ENCODE measurements at places on chromosomes 16 and 17. TPM values are rescaled to one million over a fixed set of nuclear protein-coding genes. Genes with fewer than 3 reads are reported as not detected.

ESRP2 gene
- 0.17 TPM for total RNA-seq

SHBG gene
- 0.33 TPM for total RNA-seq

DRC7 gene
- under 0.01 TPM for total RNA-seq

DNA sequence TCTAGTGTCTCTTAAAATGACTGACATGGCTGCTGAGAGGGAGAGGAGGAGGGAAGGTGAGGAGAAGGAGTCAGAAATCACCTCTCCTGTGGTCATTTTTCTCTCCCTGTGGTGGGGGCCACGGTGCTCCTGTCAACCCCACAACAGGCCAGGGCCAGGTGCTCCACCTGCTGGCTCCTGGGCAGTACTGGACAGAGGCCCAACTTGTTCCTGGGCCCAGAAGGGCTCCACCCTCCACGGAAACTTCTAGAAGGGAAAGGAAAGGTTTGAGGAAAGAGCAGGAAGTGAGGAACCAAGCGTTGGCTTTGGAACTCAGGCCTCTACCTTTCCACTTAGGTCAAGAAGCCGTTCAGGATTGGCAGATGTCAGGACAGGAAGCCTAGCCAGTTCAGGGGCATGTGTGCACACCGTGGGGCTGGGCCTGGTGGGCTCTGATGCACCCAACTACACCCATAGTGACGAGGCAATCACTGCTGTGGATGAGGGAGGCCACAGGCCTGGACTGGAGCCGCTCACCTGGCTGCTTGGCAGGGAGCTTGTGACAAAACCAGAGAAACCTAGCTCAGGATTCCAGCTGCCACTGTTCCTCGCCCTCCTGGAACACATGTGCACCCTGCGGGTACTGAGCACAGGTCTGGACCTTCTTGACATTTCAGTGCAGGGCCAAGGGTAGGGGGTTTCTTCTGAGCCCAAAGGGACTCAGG, 36.1 kb downstream of the WNT3 start:
- H3K36me3 ChIP-seq = no peaks in the 10 kb centered on the region
- DNase-seq = no peak
- H3K4me1 ChIP-seq = no peaks in the 10 kb centered on the region
- H3K4me3 ChIP-seq = no peak overlapping the region
- H3K27ac ChIP-seq = no peak overlapping the region

DNA sequence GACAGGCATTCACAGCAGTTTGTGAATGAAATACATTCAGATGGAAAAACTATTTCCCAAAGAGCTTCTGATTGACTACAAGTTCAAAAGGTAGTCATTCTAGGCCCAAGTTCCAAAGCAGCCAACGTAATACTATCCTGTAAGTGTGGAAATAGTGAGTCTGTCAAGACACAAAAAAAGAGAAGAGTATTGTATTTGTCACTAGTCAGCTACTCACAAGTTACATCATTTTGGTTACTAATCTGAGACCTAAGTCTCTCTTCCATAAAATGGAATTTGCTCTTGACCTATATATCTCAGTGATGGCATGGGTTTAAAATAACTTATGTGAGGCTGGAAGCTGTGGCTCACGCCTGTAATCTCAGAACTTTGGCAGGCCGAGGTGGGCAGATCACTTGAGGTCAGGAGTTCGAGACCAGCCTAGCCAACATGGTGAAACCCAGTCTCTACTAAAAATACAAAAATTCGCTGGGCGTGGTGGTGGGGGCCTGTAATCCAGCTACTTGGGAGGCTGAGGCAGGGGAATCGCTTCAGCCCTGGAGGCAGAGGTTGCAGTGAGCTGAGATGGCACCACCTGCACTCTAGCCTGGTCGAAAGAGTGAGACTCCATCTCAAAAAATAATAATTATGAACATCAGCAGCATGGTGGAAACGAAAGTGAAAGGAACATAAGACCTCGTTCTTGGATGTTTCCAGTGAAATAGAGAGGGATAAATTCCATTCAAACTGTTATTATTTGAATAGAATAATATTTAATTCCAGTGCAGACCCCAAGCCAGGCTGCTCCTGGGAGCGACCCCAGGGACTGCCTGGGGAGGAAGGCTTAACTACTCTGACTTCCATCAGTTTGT, 2.9 kb downstream of the CMC2 start:
- H3K27me3 ChIP-seq = no peaks in the 10 kb centered on the region
- H3K27ac ChIP-seq = peak overlapping the region; percentile 68
- peak overlapping the region; percentile 37 for H3K4me3 ChIP-seq
- peak; percentile 22 for DNase-seq
- no peaks in the 10 kb centered on the region for H3K36me3 ChIP-seq

DNA sequence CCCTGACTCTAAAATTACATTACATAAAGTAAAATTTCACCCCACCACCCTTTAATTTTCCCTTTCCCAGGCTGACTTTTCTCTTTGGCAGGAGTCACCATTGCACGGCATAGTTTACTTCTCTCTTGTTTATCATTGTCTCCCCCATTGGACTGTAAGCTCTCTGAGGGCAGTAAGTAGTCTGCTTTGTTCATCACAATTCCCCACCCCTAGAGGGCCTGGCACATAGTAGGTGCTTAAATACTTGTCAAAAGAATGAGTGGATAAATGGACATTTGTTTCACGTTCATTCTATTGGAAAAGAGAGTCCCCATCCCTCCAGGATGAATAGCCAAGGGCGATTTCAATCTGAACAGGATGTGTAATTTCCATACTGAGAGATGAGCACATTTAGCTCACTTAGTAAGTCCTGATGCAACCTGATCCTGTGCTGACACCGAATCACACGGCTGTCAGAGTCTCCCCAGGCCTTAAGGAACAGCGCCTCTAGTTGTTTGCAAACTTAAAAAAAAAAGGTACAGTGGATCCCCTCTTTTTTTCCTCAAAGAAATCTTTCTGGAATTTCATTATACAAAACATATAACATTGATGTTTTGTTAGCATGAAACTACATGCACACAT, 54.0 kb downstream of the AKAP1 start:
- no peaks in the 10 kb centered on the region for H3K27me3 ChIP-seq
- DNase-seq = peak; percentile 14
- no peak overlapping the region for H3K27ac ChIP-seq
- H3K4me1 ChIP-seq = no peaks in the 10 kb centered on the region
- no peak overlapping the region for H3K4me3 ChIP-seq

DNA sequence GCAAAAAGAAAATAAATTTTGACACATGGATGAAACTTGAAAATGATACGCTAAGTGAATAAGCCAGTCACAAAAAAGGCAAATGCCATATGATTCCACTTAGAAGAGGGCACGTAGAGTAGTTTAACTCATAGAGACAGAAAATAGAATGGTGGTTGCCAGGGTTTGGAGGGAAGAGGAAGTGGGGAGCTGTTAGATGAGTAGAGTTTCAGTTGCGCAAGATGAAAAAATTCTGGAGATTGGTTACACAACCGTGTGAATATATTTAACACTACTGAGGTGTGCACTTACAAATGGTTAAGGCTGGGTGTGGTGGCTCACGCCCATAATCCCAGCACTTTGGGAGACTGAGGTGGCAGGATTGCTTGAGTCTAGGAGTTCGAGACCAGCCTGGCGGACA, 93.4 kb upstream of the TMEM132E start:
- no peaks in the 10 kb centered on the region for H3K27me3 ChIP-seq
- DNase-seq = no peak
- no peaks in the 10 kb centered on the region for H3K4me1 ChIP-seq
- no peak overlapping the region for H3K27ac ChIP-seq
- no peak overlapping the region for H3K4me3 ChIP-seq
- no peaks in the 10 kb centered on the region for H3K36me3 ChIP-seq

DNA sequence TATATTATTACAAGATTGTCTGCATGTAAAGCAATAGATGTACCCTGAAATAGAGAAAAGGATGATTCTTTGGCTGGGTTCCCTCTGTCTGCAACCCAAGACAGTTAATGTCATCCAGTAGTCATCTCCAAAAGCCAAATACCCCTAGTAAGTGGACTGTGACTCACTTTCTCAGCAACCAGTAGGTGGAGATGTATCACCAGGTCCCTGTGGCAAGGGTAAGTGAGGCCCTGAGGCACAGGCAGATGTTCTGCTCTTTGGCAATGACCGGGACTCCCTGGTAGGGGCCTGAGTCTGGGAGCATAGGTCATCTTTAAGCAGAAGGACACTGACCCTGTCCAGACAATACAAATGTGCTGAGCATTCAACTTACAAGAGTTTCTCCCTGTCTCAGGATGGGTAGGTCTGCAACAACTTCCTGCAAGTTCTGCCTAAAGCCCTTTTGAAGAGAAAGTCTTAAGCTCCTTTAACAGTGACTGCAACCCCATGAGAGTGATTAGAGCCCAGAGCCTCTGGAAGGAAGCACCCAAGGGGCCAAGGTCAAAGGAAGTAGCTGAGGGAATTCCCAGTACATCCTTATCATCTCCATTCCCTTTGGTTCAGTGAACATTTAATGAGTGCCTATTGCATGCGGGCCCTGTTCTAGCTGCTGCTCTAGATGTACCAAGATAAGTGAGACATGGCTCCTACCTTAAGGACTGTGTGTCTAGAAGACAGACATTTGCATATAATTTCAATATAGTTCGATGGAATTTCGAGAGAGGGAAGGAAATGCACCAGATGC, 31.9 kb downstream of the PMP22 start:
- H3K4me1 ChIP-seq = peaks cover 6% of the 10 kb centered on the region
- H3K27ac ChIP-seq = no peak overlapping the region
- no peak overlapping the region for H3K4me3 ChIP-seq
- DNase-seq = peak; percentile 42
- H3K36me3 ChIP-seq = peaks cover 15% of the 10 kb centered on the region

DNA sequence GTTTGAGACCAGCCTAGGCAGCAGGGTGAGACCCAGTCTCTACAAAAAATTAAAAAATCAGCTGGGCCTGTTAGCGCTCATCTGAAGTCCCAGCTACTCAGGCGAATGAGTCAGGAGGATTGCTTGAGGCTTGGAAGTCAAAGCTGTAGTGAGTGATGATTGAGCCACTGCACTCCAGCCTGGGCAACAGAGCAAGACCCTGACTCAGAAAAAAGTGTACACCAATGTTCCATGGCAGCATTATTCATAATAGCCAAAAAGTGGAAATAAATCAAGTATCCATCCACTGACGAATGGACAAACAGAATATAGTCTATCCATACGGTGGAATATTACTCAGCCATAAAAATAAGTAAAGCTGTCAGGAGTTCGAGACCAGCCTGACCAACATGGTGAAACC, 2.6 kb downstream of the NMRAL1 start:
- H3K27ac ChIP-seq = no peak overlapping the region
- no peaks in the 10 kb centered on the region for H3K27me3 ChIP-seq
- H3K36me3 ChIP-seq = peaks cover 3% of the 10 kb centered on the region
- no peak overlapping the region for H3K4me3 ChIP-seq
- DNase-seq = no peak
